ENCODE measurements at places on chromosomes 3 and 15.

DNA sequence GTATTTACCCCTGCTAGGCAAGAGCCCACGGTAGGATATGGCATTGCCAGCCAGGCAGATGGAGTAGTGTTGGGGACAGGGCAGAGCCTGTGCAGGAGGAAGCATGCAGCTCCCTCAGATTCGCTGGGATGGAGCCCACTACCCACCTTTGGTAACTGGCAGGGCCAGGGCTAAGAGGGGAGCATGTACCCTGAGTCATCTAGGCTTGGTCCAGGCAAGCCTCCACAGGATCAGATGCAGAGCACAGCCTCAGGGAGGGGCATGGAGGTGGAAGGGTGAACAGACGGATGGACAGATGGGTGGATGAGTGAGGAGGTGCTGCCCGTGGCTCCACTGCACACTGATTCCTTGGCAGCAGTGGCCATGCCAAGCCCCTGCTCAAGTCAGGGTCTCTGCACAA is 33.0 kb downstream of the IL20RB start:
- DNase-seq: no peak

DNA sequence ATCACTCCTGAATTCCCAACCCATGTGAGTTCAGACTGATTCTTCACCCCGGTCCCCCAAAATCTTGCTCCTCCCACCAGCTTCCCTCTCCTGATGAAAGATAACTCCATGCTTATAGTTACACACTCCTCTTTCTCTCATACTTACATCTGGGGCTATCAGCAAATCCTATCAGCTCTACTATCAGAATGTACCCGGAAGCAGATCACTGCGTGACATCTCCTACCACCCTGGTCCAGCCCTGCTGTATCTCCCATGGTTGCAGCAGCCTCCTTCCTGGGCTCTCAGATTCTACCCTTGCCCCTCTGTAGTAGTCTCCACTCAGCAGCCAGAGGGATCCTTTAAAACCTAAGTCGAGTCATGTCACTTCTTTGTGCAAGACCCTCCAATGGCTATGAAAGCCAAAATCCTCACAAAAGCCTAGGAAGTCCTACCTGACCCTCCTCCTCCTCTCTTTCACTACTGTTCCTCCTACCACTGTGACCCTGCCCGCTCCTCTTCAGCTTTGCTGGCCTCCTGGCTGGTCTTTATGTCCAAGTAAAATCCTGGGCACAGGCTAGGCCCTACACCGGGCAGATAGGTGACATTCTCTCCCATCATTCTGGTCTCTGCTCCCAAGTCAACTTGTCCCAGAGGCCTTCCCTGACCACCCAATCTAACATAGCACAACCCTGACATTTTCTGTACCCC is 16.2 kb downstream of the XIRP1 start:
- no peak for DNase-seq

- no peak for DNase-seq
Observed at GRCh38 chr3:193788189-193788991, 195.4 kb downstream of the OPA1 start.

DNA sequence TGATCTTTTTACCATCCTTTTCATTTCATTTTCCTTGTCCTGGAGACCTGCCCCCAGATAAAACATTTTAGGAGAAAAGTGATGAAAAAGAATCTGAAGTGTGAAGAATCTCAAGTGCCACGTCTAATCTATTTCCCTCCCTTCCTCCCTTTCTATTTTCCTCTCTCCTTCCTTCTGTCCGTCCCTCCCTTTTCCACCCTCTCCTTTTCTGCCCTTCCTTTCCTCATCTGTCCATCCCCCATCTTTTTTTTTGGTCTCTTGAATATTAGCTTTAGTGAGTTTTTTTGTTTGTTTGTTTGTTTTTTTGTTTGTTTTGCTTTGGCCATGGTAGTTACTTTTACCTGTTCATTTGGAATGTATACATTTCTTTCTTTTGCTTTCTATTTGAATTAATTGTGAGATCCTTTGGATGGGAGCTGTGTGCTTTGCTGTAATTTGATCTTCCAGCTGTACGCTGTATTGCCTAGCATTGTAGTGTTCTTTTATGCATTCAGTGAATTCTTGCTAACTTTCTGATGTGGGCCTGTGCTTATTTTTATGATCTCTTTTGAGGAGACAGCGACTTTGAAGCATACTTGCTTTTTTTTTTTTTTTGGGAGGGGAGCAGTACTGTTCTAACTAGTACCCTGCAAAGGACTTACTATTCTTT is 19.2 kb downstream of the CDIN1 start:
- no peak for DNase-seq

- no peak for DNase-seq
Observed at GRCh38 chr3:149472030-149472797, 2.3 kb upstream of the TM4SF4 start.

GRCh38 chr15:41483519-41483918 is 10.2 kb upstream of the ITPKA start:
- DNase-seq: no peak

- no peak for DNase-seq
Observed at GRCh38 chr3:195411836-195412235, 31.0 kb downstream of the ACAP2 start.

- DNase-seq: no peak
Observed at GRCh38 chr3:76199382-76199781, 414.0 kb upstream of the ZNF717 start.

Measured in NCI-H2081 treated with DMSO at 0.1 percent for 48 hours (cell line).